ENCODE measurements at places on chromosomes 4 and X. TPM values are rescaled to one million over a fixed set of nuclear protein-coding genes. Genes with fewer than 3 reads are reported as not detected.

DNA sequence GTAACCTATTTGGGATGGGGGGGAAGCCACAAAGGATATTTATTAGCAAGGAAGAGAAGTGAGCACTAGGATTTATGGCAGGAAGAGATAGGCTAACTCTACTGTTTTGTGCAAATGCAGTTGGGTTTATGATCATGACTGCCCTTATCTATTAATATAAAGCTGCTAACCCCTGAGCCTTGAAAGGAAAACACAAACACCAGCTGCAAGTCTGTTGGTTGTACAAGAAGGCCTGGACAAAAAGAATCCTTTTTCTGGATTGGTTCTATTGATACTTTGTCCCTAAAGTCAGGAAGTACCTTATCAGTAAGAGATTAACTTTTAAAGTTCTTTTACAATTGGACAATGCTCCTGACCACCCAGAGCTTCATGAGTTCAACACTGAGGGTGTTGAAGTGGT lies 188.8 kb downstream of the LRBA start:
- H3K36me3 ChIP-seq, result no peaks in the 10 kb centered on the region
- no peak for DNase-seq
- H3K27me3 ChIP-seq, result no peaks in the 10 kb centered on the region
- H3K4me3 ChIP-seq, result no peak overlapping the region
- no peak overlapping the region for H3K27ac ChIP-seq

- H3K36me3 ChIP-seq, result no peaks in the 10 kb centered on the region
- H3K27ac ChIP-seq, result no peak overlapping the region
- no peak for DNase-seq
- no peak overlapping the region for H3K4me3 ChIP-seq
- H3K27me3 ChIP-seq, result no peaks in the 10 kb centered on the region
These were observed 20.6 kb upstream of the TEC start for GRCh38 chr4:48290146-48290772.

DNA sequence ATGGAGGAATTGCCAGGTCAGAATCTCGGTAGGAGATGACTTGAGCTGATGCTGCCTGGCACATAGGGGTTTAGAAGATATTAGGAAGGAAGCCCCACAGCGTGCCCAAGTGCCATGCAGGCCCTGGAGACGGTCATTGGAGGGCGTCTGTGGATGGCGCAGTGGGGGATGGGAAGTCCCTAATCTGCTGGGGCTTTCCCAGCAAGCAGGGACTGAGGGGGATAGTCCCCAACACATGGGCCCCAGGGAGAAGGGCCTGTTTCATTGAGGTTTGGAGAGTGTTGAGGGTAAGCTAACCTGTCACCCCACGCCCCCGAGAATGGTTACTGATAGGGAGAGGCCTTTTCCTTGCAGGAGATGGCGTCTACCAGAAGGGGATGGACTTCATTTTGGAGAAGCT lies 7.8 kb downstream of the TAFAZZIN start:
- H3K4me3 ChIP-seq, result no peak overlapping the region
- H3K27ac ChIP-seq, result peak overlapping the region; percentile 48
- H3K4me1 ChIP-seq, result no peaks in the 10 kb centered on the region
- DNase-seq, result no peak
- no peaks in the 10 kb centered on the region for H3K27me3 ChIP-seq
- H3K36me3 ChIP-seq, result no peaks in the 10 kb centered on the region

Gene MGAT4D
- not detected for total RNA-seq
